ENCODE measurements at places on chromosomes 1 and 21. TPM values are rescaled to one million over a fixed set of nuclear protein-coding genes. Genes with fewer than 3 reads are reported as not detected.

DNA sequence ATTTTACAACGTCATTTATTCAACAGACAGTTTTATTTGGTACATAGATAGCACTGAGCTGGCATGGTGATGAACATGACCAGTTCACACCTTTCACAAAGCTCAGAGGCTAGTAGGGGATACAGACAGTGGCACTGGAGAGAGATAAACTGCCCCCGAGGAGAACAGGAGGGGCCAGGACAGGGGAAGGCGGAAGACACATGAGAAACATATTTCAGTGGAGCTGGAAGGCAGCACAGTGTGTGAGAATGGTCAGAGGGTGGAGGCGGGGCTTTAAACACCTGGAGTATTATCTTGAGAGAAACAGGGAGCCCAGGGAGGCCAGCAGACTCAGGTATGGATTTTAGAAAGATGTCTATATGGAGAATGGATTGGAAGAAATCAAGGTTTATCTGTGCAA is 49.5 kb downstream of the CHML start:
- no peak for DNase-seq

The DNASE2B gene
- total RNA-seq = not detected

- peak; percentile 60 for DNase-seq
These were observed 13.5 kb downstream of the CITED4 start for GRCh38 chr1:40848530-40849189.

GRCh38 chr1:36831186-36831810 is 203.0 kb downstream of the GRIK3 start:
- no peak for DNase-seq

DNA sequence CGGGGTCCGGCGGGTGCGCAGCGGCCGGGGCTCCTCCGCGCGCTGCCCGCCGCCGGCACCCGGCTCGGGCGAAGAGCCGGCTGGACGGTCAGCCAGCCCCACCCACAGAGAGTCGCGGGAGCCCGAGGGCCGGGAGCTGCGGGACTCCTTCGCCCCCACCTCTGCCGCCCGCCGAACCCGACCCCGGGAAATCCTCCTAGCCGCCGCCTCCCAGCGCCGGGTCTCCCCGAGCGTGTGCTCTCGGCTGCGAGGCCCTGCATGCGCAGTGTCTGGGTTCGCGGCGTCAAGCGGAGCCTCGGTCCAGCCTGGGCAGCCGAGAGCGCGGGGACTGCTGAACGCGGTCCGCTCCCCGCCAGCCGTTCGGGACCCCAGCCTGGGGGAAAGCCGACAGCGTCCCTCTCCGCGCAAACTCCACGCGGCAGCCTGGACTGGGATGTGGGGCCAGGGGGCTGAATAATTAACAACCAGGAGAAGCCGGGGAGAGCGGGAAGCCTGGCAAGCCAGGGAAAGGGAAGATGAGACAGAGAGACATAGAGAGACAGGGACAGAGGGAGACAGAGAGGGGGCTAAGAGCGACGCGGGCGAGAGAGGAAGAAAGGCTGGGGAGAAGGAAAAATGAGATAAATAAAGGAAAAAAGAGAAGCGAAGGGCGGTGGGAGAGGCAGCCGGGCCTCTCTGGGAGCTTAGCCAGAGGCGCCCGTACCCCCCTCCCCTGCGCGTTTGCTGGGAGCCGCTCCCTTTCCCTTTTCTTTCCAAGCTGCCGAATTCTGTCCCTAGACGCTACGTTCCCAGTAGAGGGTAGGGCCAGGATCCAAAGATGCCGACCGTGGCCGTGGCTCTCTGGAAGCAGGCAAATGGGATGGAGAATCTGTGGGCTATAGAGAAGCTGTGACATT is 64.2 kb downstream of the MEF2D start:
- DNase-seq = peak; percentile 21

DNA sequence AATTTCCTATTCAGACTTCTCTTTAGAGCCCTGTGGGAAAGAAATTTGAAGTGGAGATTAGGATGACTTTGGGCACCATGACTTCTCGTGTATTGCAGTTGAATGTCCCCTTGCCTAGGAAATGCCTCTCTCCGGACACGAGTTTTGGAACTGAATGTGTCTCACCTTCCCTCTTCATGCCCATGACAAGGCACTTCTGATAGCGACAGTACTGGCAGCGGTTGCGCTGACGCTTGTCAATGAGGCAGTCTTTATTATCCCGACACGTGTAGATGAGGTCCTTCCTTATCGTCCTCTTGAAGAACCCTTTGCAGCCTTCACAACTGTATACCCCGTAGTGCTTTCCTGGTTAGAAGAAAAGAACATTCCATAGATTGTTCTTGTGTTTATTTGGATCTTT is 28.1 kb downstream of the RXRG start:
- peak; percentile 79 for DNase-seq

The GJB3 gene
- total RNA-seq = not detected

The DIRAS3 gene
- 22.9 TPM for total RNA-seq

The CLEC20A gene
- total RNA-seq = not detected

DNA sequence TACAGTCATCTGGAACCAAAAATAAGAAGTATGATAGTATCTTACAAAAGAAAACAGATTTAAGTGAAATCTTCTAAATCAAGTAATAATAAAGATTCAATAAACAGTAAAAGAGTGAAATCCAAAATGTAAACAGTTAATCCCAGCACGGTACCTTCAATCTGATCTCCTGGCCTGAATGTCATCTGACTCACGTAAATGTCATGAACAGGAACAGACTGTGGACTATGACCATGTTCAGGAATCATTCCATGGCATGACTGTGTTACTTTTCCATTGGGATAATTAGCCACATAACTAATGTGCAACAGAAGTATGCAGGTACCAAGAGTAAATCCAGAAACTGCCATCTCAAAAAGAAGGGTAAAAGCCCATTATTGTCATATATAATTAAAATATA is 18.0 kb downstream of the FRRS1 start:
- DNase-seq = no peak

DNA sequence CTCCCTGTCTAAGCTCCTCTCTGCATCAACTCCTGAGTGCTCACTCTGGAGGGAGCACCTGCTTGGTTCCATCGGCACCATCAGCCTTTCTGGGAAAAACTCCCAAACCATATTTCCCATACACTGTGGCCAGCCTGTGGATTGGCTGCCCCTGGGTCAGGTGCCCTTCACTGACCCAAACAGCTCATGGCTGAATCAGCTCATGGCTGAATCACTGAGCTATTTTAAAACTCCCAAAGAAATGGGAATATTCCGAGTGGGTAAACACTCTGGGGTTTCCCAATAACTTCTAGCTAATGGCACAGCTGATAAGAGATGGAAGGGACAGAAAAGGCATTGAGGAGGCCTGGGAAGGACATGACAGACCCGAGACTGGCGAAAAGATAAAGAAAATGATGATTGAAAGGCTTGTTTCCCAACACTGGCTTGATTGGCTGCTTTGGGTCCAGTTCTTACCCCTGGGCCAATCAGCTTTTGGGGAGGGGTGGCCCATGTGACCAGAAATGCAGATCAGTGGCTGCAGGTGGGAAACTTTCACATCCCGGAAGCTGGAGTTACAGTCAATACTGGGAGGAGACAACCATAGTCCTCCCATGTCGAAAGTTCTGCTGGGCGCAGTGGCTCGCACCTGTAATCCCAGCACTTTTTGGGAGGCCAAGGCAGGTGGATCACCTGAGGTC is 37.3 kb upstream of the KAZN start:
- no peak for DNase-seq

- DNase-seq = no peak
These were observed 1.9 kb downstream of the SMIM1 start for GRCh38 chr1:3774276-3774945.

The ZYG11B gene
- total RNA-seq = 75.0 TPM

The PDZK1IP1 gene
- not detected for total RNA-seq

The TSPEAR gene
- 0.51 TPM for total RNA-seq

DNA sequence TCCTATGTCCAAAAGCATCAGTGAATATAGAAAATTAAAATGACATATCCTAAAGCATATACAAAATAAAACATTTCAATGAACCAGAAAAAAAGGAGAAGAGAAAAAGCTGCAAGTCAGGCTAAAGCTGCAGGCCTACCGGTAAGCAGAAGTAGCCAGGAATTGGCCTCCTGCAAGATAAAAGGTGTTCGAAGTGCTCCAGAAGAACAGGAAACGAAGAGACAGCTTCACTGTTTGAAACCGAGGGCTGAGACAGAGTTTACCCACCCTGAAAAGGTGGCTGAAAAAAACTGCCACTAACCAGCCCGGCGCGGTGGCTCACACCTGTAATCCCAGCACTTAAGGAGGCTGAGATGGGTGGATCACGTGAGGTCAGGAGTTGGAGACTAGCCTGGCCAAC is 37.4 kb downstream of the NSL1 start:
- DNase-seq = no peak

The OR10J1 gene
- not detected for total RNA-seq

The SPRR2D gene
- not detected for total RNA-seq

DNA sequence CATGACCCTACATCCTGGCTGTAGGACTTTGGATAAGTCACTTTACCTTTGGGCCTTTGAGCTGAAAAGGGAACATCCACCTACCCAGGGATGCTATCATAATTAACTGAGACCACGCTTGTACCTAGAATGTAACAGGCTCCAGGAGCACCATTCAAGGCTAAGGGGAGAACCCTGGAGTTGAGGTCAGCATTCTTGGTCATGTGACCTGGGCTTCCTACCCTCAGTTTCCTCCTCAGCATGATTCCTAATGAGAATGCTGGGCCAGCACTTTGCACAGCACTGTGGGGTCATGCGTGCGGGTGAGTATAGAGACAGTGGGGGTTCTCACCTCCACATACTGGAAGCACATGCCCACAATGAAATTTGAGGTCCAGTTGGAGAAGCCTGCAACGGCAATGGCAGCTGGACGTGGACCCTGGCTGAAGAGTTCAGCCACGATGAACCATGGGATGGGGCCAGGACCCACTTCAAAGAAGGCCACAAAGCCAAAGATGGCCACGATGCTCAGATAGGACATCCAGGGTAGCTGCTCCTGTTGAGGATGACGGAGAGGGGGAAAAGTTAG is 31.3 kb downstream of the SLC2A1 start:
- DNase-seq = no peak
